CD4-positive, alpha-beta T cell (primary cell): ENCODE measurements at places on chromosomes 2 and 18. TPM values are rescaled to one million over a fixed set of nuclear protein-coding genes. Genes with fewer than 3 reads are reported as not detected.

- no peaks in the 10 kb centered on the region for H3K36me3 ChIP-seq
- H3K4me3 ChIP-seq: no peak overlapping the region
- DNase-seq: no peak
- H3K27ac ChIP-seq: no peak overlapping the region
- no peaks in the 10 kb centered on the region for H3K4me1 ChIP-seq
- H3K27me3 ChIP-seq: no peaks in the 10 kb centered on the region
Measured at GRCh38 chr2:237213315-237214022, 127.8 kb downstream of the COPS8 start.

DNA sequence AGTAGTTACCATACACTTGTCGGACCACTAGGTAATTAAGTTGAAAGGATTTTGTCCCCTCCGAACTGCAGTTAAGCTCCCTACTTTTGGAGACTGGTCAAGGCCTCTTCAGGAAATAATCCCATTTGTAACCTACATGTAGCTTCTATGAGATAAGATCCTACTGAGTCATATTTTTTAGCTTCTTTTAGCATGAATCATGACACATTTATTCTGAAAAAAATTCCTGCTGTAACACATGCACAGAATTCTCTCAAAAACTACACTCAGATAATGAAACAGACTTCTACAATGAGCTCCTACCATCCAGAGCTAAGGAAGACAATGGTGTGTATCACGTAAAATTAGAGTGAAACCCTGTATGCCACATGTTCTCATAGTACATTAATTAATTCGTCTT, 100.7 kb upstream of the CCDC195 start:
- H3K36me3 ChIP-seq: peaks cover 88% of the 10 kb centered on the region
- H3K4me3 ChIP-seq: no peak overlapping the region
- no peaks in the 10 kb centered on the region for H3K4me1 ChIP-seq
- H3K27ac ChIP-seq: no peak overlapping the region
- no peaks in the 10 kb centered on the region for H3K27me3 ChIP-seq

DNA sequence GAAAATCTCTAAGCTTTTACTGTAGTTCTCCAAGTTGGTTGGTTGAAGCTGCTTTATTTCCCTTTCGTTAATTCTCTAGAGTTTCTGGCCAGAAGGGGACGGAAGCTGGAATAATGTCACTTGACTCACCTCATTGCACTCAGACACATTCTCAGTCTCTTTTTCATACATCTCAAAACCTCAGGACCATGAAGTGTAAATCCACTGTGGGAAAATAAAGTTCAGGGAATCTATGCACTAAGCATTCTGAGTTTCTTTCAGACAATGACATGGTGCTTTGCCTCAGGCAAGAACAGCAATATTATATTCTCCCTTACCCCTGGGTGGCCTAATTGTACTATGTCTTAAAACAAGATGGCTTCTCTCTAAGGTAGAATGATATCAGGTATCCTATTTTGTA, 167.8 kb downstream of the PRPF40A start:
- no peaks in the 10 kb centered on the region for H3K4me1 ChIP-seq
- H3K27ac ChIP-seq: no peak overlapping the region
- DNase-seq: no peak
- H3K27me3 ChIP-seq: no peaks in the 10 kb centered on the region

SNORC gene
- 1.2 TPM for total RNA-seq

KCNS3 gene
- total RNA-seq: not detected

GRCh38 chr2:38128653-38129052, 52.7 kb upstream of the CYP1B1 start:
- H3K4me1 ChIP-seq: no peaks in the 10 kb centered on the region
- H3K27me3 ChIP-seq: no peaks in the 10 kb centered on the region
- H3K36me3 ChIP-seq: no peaks in the 10 kb centered on the region
- DNase-seq: no peak
- H3K27ac ChIP-seq: no peak overlapping the region
- no peak overlapping the region for H3K4me3 ChIP-seq

DNA sequence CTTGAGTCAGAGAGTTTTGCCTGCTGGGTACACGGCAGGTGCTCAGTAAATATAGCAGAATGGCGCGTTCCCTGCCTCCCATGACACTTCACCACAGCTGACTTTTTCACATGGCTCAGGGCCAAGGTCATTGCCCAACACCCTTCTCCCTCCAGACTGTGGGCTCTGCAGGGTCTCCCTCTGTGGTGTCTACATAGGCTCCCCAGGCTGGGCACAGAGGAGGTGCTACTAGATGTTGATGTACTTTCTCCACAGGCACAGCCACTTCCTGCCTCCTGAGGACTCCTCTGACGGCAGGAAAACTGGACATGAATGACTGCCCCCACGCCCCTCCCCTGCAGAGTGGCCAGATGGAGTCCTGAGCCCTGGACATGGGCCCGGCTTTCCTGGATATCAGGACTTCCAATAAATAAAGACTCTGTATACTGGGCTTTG, 4.2 kb downstream of the CHCHD5 start:
- no peak for DNase-seq
- H3K4me1 ChIP-seq: peaks cover 30% of the 10 kb centered on the region
- H3K27ac ChIP-seq: no peak overlapping the region
- H3K36me3 ChIP-seq: peaks cover 33% of the 10 kb centered on the region
- H3K27me3 ChIP-seq: no peaks in the 10 kb centered on the region

GYPC gene
- 148 TPM for total RNA-seq

PLGLB1 gene
- 0.71 TPM for total RNA-seq

- no peaks in the 10 kb centered on the region for H3K4me1 ChIP-seq
- H3K27ac ChIP-seq: no peak overlapping the region
- no peaks in the 10 kb centered on the region for H3K27me3 ChIP-seq
- no peak overlapping the region for H3K4me3 ChIP-seq
- H3K36me3 ChIP-seq: no peaks in the 10 kb centered on the region
- DNase-seq: no peak
Measured at GRCh38 chr2:144780983-144781382, 261.1 kb upstream of the ZEB2 start.

GREB1 gene
- total RNA-seq: 0.31 TPM

GRCh38 chr2:149650006-149650405, 62.4 kb upstream of the MMADHC start:
- no peak for DNase-seq
- H3K27ac ChIP-seq: no peak overlapping the region

- no peak overlapping the region for H3K4me3 ChIP-seq
- H3K36me3 ChIP-seq: no peaks in the 10 kb centered on the region
- no peaks in the 10 kb centered on the region for H3K4me1 ChIP-seq
- peaks cover 2% of the 10 kb centered on the region for H3K27me3 ChIP-seq
Measured at GRCh38 chr2:164622338-164623106, 1.2 kb upstream of the GRB14 start.

- H3K36me3 ChIP-seq: no peaks in the 10 kb centered on the region
- no peak overlapping the region for H3K4me3 ChIP-seq
- H3K27me3 ChIP-seq: no peaks in the 10 kb centered on the region
- H3K27ac ChIP-seq: no peak overlapping the region
- DNase-seq: no peak
Measured at GRCh38 chr2:12212841-12213597, 466.6 kb downstream of the LPIN1 start.

PRSS56 gene
- not detected for total RNA-seq

CHRND gene
- not detected for total RNA-seq

GRCh38 chr2:64867253-64867996, 121.8 kb upstream of the SLC1A4 start:
- DNase-seq: no peak
- no peak overlapping the region for H3K27ac ChIP-seq
- H3K36me3 ChIP-seq: no peaks in the 10 kb centered on the region
- no peak overlapping the region for H3K4me3 ChIP-seq

DNA sequence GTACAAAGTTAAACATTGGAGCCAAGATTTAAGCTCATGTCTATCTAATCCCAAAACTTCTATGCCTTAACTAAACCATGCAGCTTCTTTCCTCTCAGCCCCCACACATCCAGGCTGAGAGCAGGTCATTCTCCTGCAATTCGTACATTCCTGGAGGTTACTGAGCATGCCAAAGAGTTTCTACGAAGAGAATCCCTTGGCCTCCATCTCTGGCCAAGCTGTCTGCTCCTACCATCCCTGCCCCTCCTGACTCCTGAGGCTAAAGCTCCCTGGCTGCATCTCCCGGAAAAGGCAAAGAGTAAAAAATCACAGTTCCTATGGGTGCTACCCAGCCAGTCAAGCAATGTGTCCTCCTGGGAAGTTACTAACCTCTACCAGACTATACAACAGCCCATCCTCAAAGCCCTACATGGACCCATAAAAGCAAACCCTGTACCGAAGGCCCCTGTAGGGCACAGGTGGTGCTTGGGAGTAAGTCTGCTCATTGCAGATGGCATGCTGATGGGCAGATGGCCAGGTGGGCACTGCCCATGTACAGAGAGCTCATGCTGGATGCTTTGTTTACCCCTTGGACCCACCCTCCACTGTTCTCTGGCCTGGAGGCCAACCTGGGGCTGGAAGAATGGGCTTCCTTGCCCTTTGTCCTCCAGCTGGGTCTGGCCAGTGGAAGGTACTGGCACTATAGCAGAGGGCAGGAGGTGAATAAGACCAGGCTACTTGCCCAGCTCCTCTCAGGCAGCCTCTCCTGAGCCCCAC, 99.5 kb downstream of the TTC32 start:
- no peak overlapping the region for H3K4me3 ChIP-seq
- H3K36me3 ChIP-seq: no peaks in the 10 kb centered on the region
- H3K27me3 ChIP-seq: no peaks in the 10 kb centered on the region
- H3K4me1 ChIP-seq: no peaks in the 10 kb centered on the region

DNA sequence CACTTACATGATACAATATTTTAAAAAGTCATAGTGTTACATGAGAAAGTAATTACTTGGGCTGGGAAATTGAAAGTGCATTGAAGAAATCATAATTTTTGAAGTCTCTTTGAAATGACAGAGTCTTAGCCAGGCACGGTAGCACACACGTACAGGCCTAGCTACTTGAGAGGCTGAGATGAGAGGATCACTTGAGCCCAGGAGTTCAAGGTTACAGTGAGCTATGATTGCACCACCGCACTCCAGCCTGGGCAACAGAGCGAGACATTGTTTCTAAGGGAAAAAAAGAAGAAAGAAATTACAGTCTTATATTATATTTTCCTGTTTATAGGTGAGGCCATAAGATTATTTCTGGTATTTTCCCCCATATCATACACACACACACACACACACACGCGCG, 9.2 kb upstream of the IAH1 start:
- no peaks in the 10 kb centered on the region for H3K4me1 ChIP-seq
- H3K27ac ChIP-seq: no peak overlapping the region
- H3K27me3 ChIP-seq: no peaks in the 10 kb centered on the region
- peaks cover 48% of the 10 kb centered on the region for H3K36me3 ChIP-seq
- no peak for DNase-seq
- no peak overlapping the region for H3K4me3 ChIP-seq

DNA sequence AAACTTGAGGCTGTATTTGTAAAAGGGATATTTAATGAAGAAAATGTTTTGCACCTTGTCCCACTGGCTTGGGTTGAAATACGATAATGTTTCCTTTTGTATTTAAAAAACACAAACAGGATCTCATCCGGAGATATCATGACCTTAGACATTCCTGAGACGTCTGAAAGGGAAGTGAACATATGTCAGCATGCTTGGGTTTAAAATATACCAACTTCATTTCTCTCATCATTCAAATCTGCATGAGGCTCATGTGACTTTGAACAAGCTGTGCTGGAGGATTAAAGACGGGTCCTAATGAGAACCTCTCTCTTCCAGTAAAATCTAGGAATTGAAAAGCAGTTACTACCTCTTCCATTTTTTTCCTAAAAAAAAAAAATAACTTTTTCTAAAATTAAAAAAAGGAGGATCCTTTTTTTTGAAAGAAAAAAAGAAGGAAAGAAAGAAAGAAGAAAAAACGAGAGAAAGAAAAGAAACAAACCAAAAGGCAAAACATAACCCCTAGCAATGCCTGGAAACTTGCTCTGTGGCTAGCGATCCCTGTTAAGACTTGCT, 106.8 kb upstream of the ZFP36L2 start:
- no peaks in the 10 kb centered on the region for H3K27me3 ChIP-seq
- H3K4me1 ChIP-seq: peaks cover 4% of the 10 kb centered on the region
- no peak overlapping the region for H3K27ac ChIP-seq
- peaks cover 3% of the 10 kb centered on the region for H3K36me3 ChIP-seq

- no peak for DNase-seq
- H3K4me3 ChIP-seq: no peak overlapping the region
- H3K36me3 ChIP-seq: no peaks in the 10 kb centered on the region
Measured at GRCh38 chr2:205658572-205658971, 23.7 kb upstream of the NRP2 start.
